ENCODE measurements at places on chromosomes 5 and 9.

- no peak for DNase-seq
Observed at GRCh38 chr5:10671041-10672008, 89.7 kb downstream of the DAP start.

DNA sequence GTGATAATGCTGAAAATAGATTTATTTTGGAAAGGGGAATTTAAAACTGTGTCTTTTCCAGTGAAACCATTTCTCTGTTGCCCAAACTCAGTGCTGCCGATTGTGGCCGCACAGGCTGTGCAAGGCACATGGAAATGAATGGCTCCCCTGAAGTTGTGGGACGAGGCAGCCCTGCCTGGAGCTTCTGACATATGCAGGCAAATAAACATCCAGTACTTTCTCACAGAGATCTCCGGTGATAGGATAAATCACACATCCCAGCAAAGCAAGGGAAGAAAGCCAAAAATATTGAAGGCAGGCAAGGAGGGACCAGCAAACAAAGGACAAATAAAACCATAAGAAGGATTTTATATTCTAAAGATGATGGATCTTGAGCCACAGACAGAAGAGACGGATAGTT lies 464.5 kb downstream of the MTRR start:
- no peak for DNase-seq

GRCh38 chr5:98827161-98827560 lies 53.7 kb downstream of the RGMB start:
- peak; percentile 16 for DNase-seq

- DNase-seq = no peak
Observed at GRCh38 chr5:103006921-103007320, 113.0 kb downstream of the GIN1 start.

- DNase-seq = peak; percentile 41
Observed at GRCh38 chr5:143583409-143583808, 179.9 kb upstream of the NR3C1 start.

- no peak for DNase-seq
Observed at GRCh38 chr5:11504065-11504885, 400.0 kb downstream of the CTNND2 start.

DNA sequence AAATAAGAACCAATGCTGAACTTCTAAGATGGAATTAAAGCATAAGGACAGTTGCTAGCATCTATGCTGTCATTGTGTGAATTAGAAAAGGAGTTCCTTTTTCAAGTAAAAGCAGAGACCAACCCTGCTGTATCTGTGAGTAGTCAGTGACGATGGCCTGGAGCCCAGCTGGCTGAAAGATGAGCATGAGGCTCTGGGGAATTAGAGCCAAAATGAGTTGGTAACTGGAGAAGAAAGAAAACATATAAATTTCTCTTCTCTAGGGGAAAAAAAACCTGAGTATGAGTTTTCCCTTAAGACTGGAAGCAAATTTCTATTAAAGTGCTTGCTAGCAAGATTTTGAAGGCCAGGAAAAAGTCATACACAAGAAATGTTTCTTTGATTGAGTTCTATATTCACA lies 1.6 kb upstream of the SPZ1 start:
- no peak for DNase-seq

GRCh38 chr9:130681769-130682420 lies 11.7 kb upstream of the EXOSC2 start:
- peak; percentile 7 for DNase-seq

GRCh38 chr9:137411645-137412380 lies 11.1 kb downstream of the EXD3 start:
- DNase-seq = peak; percentile 91

- no peak for DNase-seq
Observed at GRCh38 chr9:130129432-130130061, 42.7 kb upstream of the NCS1 start.

DNA sequence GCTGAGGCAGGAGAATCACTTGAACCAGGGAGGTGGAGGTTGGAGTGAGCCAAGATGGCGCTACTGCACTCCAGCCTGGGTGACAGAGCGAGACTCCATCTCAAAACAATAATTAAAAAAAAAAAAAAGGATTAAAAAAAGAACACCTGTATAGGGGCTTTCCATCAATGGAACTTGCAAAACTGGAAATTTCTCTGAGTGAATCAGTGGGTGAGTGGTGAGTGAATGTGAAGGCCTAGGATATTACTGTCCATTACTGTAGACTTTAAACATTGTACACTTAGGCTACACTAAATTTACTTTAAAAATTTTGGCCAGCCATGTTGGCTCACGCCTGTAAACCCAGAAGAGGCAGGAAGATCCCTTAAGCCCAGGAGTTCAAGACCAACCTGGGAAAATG lies 5.7 kb upstream of the RARS1 start:
- DNase-seq = no peak

GRCh38 chr9:71761938-71762353 lies 6.4 kb downstream of the CEMIP2 start:
- DNase-seq = no peak

DNA sequence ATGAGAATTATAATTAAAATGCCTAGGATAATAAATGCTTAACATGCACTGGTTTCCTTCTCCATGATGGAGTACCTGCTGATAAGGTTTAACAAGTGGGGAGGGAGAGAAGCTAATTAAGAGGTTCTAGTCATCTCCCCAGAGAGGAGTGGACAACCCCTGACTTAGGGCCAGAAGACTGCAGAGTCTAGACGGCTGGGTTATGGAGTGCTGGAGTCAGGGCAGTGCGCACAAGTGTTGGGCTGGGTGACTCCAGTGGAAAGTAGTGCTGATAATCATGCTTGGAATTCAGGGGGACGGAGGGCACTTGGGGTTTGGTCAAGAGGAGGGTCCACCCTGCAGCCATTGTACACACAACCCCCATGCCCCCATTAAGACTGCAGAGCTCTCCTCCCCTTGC lies 32.8 kb upstream of the TGFBI start:
- no peak for DNase-seq

DNA sequence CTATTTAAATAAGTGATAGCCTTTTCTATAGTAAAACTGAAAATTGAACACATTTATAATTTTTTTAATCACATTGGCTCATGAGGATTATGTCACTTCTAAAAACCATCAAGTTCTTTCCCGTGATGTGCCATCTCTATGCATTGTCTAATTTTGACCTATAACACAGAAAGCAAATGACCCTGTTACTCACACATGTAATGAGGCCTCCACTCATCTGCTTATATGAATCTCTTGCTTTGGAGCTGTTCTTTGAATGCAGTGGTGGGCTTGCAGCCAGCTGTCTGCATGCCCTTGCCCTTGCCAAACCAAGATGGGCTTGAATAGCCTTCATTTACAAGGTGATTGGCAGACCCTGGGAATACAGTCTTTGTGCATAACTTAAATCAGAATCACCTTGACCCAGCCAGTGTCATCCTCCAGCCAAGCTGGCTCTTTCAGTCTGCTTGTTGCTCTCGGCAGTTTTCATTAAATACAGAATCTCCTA lies 163.2 kb downstream of the TRIO start:
- DNase-seq = no peak

- no peak for DNase-seq
Observed at GRCh38 chr5:73433272-73433981, 15.2 kb downstream of the FOXD1 start.

DNA sequence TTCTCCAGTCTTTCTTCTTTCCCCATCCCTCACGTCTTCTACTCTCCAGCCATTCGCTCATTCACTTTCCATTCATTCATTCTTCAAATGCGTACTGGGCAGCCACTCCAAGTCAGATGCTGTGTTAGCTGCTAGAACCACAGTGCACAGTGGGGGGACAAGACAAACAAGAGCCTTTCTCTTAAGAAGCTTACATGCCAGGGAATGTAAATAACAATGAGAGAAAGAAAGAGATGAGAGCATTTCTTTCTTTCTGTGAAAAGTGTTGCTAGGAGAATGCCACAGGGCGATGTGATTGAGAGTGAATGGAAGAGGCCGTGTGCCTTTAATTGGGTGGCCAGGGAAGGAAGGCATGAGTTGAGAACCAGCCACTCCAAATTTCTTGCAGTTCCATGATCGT lies 46.3 kb upstream of the SMIM23 start:
- no peak for DNase-seq

GRCh38 chr9:116904165-116904564 lies 217.1 kb downstream of the TRIM32 start:
- DNase-seq = no peak

GRCh38 chr5:27034565-27034964 lies 3.8 kb downstream of the CDH9 start:
- no peak for DNase-seq

DNA sequence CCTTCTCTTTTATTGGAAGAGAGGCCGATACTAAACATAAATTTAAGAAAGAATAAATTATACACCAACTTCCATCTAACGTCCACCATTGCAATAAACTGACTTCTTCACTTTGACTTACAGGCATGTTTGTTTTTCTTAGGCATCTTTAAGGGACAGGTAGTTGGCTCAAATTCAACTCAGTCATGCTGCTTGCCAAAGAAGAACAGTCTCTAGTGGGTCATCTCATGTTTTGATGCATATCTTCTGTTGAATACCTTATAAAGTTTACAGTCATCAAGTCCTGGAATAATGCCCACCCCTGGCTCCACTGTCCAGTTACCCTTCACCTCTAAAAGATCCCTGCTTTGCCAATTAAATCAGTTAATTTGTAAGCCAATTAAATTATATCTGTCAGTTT lies 328.2 kb upstream of the GRAMD2B start:
- no peak for DNase-seq

- DNase-seq = no peak
Observed at GRCh38 chr5:167785106-167785505, 506.3 kb upstream of the WWC1 start.

DNA sequence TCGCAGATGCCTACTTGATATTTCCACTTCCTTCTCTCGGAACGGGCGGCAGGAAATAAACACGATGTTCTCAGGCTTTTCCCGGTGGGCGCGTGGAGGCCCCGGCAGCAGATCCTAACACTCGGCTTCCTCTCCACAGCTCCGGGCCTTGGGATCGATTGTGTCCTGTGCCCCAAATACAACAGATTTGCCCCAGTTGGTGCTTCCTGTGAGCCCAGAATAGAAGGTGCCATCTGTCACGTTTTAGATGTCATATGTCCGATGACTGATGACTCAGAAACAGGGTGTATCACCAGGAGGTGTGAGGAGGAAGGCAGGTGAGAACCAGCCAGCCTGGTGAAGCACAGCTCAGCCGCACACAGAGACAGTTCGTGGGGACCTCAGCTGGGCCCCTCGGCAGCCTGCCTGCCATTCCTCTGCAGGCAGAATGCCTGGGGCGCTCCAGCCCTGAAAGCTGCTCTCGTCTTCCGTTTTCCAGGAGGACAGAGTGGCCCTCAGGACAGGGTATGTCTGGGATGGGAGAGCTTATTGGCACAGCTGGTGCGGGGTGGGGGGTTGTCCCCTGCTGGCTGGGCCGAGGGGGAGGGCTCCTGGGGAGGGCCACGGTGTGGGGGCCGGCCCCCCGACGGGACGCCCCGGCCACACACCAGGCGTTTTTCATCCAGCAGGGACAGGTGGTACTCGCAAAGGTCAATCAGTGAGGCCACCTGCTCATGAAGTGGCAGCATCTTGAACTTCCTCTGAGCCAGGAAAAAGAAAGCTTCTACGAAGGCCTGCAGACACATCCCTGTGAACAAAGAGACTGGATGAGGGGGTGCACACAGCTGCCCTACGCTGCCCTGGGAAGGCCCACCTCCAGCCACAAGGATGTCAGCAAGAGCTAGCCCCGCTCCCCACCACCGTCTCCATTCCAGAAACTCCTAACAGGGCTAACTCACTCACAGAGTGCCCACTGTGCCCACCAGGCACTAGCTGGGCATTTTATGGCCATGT lies 171.0 kb downstream of the DAB2IP start:
- DNase-seq = no peak

- DNase-seq = no peak
Observed at GRCh38 chr9:114445616-114446015, 57.8 kb upstream of the AKNA start.

DNA sequence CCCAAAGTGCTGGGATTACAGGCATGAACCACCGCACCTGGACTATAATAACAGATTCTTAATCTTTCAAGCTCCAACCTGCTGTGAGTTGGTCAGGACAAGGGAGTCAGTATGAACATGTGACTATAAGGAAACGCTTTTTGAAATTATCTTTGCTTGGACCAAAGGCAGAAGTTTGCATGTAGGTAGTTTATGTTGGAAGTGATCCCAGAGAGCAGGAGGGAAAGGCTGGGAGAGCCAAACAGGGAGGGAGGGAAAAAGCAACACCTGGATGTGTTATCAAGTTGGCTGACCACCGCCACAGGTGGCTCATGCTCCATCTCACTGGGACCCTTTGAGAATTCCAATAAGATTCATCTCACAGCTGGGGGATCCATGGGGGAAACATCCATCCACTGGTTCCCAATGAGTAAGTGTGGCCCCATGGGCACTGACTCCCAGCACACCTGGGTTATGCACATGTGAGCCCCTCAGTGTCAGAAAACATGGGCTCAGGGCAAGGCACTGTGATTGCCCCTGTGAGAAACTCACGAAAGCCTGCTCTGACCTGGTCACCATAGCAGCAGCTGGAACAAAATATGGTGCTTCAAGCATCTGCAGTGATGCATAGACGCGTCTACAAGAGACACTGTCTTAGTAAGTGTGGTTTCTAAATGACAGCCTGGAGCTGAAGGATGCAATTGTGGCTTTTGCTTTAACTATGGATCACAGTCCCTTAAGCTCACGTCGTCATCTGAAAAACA lies 62.1 kb downstream of the ARSB start:
- no peak for DNase-seq

DNA sequence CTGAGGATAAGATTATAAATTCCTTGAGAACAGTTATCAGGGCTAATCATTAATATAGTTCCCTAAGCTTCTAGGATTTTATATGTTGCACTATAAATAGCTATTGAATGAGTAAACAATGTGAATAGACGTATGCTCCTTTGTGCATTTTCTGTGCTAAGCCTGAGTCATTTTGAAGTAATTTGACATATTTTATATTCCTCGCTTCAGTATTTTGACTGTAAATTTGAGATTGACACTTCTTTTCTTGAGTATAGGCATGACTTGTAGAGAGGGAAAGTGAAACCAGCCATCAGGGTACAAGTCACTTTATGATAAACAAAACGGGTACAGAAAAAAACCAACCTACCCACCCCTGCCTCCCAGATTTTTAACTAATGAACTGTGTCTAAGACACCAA lies 367.7 kb upstream of the PRR16 start:
- DNase-seq = no peak

DNA sequence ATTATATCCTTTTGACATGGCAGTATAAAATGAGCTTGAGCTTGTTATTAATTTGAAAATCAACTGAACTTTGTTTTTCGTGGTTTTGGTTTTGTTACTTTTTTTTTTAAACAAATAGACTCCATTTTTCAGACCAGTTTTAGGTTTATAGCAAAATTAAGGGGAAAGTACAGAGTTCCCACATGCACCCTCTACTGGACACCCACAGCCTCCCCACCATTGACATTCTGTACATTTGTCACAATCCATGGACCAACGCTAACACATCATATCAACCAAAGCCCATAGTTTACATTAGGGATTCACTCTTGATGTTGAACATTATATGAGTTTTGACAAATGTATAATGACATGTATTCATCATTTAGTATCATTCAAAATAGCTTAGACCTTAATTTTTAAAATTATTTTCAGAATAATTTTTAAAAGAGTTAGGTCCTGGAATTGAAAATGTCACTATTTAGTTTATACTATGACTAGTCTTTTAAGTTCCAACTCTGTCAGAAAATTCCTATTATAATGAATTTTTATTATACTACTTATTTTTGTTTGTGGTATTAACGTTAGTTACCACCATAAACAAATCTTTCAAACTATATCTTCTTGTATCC lies 35.3 kb upstream of the JMY start:
- DNase-seq = no peak

Measured in NCI-H226 (cell line).